Pancreas (tissue), 10 donors: ENCODE measurements at places on chromosomes 3 and 15. TPM values are rescaled to one million over a fixed set of nuclear protein-coding genes. Genes with fewer than 3 reads are reported as not detected.

- DNase-seq, result no peak
Measured at GRCh38 chr3:69879051-69879450, 120.5 kb upstream of the SAMMSON start.

FYTTD1 gene
- total RNA-seq, result 28.5 TPM

DNA sequence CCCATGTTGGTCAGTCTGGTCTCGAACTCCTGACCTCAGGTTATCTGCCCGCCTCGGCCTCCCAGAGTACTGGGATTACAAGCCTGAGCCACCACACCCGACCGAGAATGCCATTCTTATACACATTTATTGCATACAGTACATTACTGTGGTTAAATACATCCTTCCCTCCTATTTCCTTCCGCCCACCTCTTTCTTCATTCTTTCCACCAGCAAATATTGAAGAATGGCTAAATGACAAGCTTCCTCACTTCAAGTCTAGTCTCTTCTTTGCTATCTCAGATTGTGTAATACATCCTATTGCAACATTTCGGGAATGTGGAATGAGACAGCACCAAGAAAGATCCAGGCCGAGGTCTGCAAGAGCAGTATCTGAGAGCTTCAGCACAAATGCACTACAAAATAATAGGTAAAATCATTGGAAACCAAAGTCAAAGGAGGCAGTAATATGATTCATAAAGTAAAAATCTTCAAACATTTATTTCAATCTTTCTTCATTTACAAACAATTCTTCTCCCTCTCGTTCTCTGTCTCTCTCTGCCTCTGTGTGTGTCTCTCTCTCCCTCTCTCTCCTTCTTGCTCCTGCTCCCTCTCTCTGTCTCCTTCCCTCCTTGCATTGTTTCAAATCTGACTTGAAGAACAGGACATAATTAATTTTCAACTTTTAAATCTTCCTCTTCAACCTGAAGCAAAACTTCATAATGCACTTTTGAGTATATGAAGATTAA, 94.7 kb upstream of the TGFBR2 start:
- no peak for DNase-seq

GRCh38 chr3:188178293-188178936, 24.5 kb downstream of the LPP start:
- DNase-seq, result no peak

PLCH1 gene
- total RNA-seq, result 1.6 TPM

- no peak for DNase-seq
Measured at GRCh38 chr15:74302821-74303359, 64.6 kb downstream of the CYP11A1 start.

DNA sequence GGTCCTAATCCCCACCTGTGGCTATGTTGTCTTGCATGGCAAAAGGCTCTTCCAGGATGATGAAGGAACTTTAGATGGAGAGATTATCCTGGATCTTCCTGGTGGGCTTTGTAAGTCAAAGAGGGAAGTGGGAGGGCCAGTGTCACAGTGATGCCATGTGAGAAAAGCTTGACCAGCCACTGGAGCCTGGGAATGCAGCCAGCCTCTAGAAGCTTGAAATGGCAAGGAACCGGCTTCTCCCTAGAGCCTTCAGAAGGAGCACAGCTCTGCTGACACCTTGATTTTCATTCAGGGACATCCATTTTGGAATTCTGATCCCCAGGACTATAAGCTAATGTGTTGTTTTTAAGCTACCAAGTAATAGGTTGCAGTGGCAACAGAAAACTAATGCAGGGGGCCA, 58.3 kb downstream of the CLEC3B start:
- DNase-seq, result no peak

CP gene
- total RNA-seq, result 1.7 TPM

ECE2 gene
- total RNA-seq, result 9.3 TPM

- DNase-seq, result no peak
Measured at GRCh38 chr3:18531662-18532061, 106.5 kb upstream of the SATB1 start.

DNA sequence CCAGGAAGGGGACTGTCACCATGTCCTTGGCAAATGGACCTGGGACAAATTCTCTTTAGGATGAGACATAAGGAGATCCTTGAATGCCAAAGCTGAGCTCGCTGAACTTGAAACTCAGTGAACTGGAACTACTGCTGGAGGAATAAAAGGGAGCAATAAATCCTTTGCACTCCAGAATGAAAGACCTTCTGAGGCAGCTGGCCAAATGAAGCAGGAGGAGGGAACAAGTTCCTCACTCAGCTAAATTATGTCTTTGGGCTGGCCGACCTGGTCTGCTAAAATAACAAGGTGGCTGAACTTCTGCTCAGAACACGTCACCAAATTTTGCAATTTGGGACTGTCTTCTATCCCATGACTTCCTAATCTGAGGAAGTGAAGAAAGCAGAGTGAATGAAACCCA, 314.7 kb downstream of the LPP start:
- DNase-seq, result no peak

- no peak for DNase-seq
Measured at GRCh38 chr15:59352189-59352588, 20.5 kb downstream of the MYO1E start.

HRG gene
- not detected for total RNA-seq

GRCh38 chr3:158347966-158348365, 223.0 kb upstream of the MLF1 start:
- no peak for DNase-seq

DNA sequence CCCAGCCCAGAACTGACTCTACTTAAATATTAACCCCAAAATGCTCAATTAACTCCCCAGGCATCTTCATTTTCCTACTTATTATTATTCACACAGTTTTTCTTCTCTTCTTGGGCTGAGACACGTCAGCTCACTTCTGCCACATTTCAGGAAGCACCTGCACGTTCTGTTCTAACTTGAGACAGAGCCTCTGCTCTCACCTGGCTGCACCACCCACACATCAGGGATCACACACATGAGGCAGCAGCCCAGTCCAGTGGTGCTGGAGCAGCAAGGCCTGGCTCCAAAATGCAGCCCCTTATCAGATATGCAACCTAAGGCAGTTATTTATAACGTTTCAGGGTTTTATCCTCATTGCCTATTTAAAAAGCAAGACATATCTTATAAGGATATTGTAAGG, 127.5 kb downstream of the OSBPL10 start:
- no peak for DNase-seq

DNA sequence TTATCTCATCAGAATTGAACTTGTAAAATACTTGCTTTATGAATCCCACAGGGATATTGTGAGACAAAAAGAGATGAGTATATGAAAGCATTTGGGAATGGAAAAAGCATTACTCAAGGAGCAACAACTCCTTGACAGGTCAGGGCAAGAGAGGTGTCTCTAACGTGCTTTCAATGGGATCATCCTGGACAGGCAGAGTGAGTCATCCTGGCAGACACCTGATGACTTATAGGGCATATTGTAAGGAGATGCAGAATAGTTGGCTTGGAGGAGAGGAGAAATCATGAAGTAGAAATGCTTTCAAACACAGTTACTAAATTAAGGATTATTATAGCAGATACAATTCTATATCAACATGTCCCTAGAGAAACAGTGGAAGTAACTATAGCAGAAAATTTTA, 71.9 kb upstream of the THSD4 start:
- DNase-seq, result no peak

RBP2 gene
- 7.5 TPM for total RNA-seq

MME gene
- 2.1 TPM for total RNA-seq

GOLGA8S gene
- 0.37 TPM for total RNA-seq

DNA sequence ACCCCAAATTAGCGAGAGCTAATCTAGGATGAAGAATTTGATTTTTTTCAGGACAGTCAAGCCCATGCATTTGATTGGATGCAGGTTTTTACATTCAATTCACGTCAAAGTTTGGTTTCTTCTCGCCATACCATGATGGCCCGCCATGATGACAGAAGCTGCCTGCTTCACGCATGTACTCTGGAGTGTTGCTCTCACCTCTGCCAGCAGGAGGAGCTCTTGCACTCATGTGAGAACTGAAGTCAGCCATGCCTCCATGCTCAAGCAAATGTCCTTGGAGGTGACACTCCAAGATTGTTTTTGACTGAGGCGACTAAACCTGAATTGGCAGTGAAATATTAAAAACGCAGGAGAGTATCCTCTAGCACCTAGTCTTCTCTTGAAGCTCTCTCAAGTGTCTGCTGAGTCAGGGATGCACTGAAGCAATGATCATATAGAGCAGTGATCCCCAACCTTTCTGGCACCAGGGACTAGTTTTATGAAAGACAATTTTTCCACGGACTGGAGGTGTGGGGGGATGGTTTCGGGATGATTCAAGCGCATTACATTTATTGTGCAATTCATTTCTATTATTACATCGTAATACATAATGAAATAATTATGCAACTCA, 120.9 kb downstream of the SAMMSON start:
- DNase-seq, result peak; percentile 89
